SJCRH30 (cell line): ENCODE measurements at places on chromosomes 4 and X. TPM values are rescaled to one million over a fixed set of nuclear protein-coding genes. Genes with fewer than 3 reads are reported as not detected.
A peak's percentile ranks its signal among the peaks of the same experiment; 100 is the strongest.

DNA sequence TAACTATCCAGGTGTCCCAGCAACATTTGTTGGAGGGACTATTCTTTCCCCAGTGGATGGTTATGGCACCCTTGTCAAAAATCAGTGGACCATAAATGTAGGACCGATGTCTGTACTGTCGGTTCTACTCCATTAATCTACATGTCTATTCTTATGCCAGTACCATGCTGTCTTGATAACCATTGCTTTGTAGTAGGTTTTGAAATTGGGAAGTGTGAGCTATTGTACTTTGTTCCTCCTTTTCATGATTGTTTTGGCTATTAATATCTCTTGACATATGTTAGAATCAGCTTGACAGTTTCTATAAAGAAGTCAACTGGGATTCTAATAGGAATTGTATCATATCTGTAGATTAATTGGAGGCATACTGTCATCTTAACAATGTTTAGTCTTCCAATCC is 112.7 kb downstream of the HNRNPD start:
- no peak overlapping the region for H3K4me3 ChIP-seq
- H3K27me3 ChIP-seq, result no peaks in the 10 kb centered on the region
- H3K36me3 ChIP-seq, result no peaks in the 10 kb centered on the region
- DNase-seq, result no peak

DNA sequence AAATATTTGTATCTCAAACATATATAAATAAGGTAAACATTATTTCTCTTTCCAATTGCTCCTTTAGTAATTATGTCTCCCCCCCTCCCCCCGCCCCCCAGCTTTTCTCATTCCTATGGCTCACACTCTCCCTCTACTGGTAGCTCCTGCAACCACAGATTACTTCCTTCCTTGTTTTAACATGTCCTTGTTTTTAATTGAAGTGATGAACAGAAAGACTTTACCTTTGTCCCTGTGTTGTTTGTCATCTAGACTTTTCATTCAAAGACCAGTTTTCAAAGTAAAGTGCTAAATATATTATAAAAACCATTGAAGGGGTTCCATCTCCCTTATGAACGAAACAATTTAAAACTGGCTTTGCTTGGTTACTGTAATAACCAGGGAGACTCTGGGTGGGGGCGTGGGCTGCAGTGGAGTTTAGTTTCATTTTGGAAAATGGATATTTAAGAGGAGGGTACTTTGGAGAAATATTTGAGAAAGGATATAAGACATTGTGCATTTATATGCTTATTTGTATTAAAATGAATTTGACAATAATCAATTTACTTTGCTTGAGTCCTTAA is 352.9 kb downstream of the RAPGEF2 start:
- H3K4me1 ChIP-seq, result no peaks in the 10 kb centered on the region
- no peaks in the 10 kb centered on the region for H3K36me3 ChIP-seq
- H3K27ac ChIP-seq, result no peak overlapping the region
- no peaks in the 10 kb centered on the region for H3K27me3 ChIP-seq
- DNase-seq, result peak; percentile 9

DNA sequence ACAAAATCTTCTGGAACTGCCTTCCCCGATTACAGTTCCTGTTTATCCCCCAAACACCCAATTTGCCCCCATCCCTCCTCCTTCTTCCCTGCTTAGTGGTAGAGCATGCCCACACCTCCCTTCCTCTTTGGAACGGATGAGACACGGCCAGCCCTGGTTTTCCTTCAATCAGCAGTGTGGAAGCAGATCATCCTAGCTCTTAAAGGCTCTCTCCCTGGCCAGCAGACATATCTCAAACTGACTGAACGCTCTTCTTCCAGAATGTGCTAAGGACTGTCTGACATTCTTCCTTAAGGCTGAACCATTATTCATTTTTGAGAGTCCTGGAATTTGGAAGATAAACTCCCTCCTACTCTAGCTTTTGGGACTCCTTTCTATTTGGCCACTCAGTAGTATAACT is 161.1 kb downstream of the TRIML1 start:
- H3K36me3 ChIP-seq, result no peaks in the 10 kb centered on the region
- H3K4me1 ChIP-seq, result no peaks in the 10 kb centered on the region
- H3K27ac ChIP-seq, result no peak overlapping the region
- no peak overlapping the region for H3K4me3 ChIP-seq

The LINC00632 gene
- total RNA-seq, result 1.8 and 3.8 TPM in 2 replicates

The RPS6KA6 gene
- total RNA-seq, result 7.7 and 7.9 TPM in 2 replicates

The PIM2 gene
- total RNA-seq, result 6.8 and 8.0 TPM in 2 replicates

The CPZ gene
- total RNA-seq, result 47.1 and 53.7 TPM in 2 replicates

The PCYT1B gene
- 7.2 TPM in 2 replicates for total RNA-seq

The AFP gene
- total RNA-seq, result 12.7 and 13.3 TPM in 2 replicates

DNA sequence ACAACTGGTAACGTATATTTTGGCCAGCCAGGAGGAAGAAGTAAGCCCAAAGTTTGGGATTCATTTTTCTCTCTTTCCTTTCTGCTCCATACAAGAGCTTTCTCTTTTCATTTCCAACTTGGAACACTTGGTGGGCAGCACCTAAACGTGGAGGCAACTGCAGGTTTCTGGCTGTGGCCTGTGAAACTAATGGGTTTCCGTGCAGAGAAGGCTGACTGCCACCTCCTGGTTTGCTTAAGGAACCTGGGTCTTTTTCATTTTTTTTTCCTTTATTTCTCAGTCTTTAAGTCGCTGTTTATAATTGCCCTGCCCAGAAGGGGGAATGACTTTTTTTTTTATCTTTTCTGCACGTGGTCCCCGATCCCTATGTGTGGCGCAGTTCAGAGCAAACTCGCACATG is 15.4 kb downstream of the ZNF718 start:
- no peaks in the 10 kb centered on the region for H3K4me1 ChIP-seq
- H3K27me3 ChIP-seq, result no peaks in the 10 kb centered on the region
- H3K36me3 ChIP-seq, result peaks cover 79% of the 10 kb centered on the region

GRCh38 chr4:158938220-158939044 is 164.4 kb upstream of the RAPGEF2 start:
- no peak overlapping the region for H3K27ac ChIP-seq
- H3K36me3 ChIP-seq, result no peaks in the 10 kb centered on the region
- DNase-seq, result no peak
- H3K4me3 ChIP-seq, result no peak overlapping the region
- H3K4me1 ChIP-seq, result no peaks in the 10 kb centered on the region

GRCh38 chrX:40278340-40279090 is 180.8 kb upstream of the BCOR start:
- no peaks in the 10 kb centered on the region for H3K36me3 ChIP-seq
- H3K4me1 ChIP-seq, result no peaks in the 10 kb centered on the region; the same call in 1 of the 2 replicates
- H3K27me3 ChIP-seq, result no peaks in the 10 kb centered on the region
- no peak overlapping the region for H3K4me3 ChIP-seq

DNA sequence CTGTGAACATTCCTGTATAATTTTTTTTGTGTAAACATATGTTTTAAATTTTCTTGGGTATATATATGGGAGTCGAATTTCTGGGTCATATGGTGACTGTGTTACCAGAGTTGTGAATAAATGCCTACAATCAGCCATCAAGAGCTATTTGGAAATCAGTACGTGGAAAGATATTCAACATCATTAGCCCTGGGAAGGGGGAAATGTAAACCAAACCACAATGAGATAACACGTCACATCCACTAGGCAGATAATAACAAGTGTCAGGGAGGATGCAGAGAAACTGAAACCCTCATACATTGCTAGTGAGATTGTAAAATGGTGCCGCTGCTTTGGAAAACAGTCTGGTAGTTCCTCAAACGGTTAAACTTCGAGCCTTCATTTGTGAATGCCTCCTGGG is 43.9 kb downstream of the LUZP4 start:
- H3K27ac ChIP-seq, result no peak overlapping the region
- H3K4me1 ChIP-seq, result peaks cover 10% of the 10 kb centered on the region
- H3K36me3 ChIP-seq, result no peaks in the 10 kb centered on the region
- no peaks in the 10 kb centered on the region for H3K27me3 ChIP-seq

DNA sequence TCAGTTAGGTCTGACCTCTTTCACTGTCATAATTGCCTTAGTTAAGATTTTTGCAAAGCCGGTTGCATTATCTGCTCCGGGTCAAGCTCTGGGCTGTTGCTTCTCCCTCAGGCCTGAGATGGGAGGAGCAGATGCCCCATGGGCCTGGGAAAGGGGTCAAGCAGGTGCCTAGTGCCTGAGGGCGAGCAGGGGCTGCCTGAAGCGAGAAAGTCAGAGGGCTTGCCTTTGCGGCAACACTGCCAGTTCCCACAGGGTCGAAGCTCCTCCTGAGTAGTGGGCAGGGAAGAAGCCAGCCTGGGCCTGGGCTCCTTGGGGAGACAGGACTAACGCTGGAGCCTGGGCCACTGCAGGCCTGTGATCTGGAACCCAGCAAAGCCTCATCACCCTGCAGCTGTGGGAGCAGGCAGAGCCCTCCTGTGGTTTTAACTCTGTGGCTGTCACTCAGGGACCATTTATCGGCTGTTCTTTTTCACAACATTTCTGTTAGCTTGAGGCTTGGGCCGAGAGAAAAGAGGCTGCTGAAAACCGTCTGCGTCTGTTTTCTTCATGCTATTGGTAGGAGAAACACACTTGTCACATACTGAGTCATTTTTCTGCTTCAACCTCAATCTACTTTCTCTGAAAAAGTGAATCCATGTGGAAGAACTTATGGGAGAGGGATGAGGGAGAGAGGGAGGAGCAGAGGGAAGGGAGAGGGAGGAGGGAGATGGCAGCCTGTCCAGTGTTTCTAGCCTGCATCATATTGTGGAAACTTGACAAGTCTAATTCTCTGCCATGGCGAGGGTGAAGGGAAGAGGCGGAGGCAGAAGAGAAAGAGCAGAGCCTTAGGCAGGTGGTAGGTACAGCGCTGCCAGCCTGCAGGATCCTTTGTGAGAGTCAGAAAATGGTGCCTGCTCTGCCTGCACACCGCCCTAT is 68.4 kb downstream of the RHOH start:
- peaks cover 6% of the 10 kb centered on the region; the same call in 1 of the 2 replicates for H3K4me1 ChIP-seq
- peak overlapping the region; percentile 57 for H3K27ac ChIP-seq
- H3K36me3 ChIP-seq, result no peaks in the 10 kb centered on the region
- H3K27me3 ChIP-seq, result no peaks in the 10 kb centered on the region
- DNase-seq, result peak; percentile 91

The SMIM31 gene
- total RNA-seq, result not detected in 2 replicates

DNA sequence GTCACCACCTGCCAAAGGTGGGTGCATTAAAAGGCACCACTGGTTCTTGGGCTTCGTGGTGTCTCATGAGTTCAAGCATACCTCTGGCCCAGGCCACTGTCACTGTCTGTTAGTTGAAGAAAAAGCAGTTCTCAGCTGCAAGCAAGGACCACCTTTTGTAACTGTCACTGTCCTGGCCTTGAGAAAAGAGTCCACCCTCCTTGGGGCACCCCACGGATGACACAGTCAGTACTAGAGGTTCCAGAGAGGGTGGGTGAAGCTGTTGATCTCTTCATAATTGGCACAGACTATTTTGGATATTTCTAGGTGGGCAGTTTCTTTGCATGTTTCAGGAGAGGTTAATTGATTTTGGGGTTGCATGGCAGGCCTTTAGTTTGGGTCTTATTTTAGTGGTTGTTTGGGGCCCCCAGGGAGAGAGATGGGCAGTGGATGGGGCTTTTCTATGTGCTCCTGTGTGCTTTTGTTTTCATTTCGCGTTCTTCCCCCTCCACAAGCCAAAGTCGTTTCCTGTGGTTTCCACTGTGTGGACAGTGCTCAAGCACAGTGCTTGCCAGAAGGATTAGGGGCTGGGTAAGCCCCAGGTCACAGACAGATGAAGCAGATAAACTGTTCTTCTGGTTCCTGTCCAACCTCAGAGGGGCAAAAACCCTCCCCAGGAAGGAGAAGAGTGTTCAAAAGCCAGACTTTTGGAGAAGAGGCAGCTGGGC is 156.2 kb upstream of the PPP1R2C start:
- H3K27ac ChIP-seq, result no peak overlapping the region
- peaks cover 3% of the 10 kb centered on the region; the same call in 1 of the 2 replicates for H3K4me1 ChIP-seq
- peak; percentile 55 for DNase-seq
- no peaks in the 10 kb centered on the region for H3K36me3 ChIP-seq
- no peak overlapping the region for H3K4me3 ChIP-seq

The CWH43 gene
- total RNA-seq, result not detected in 2 replicates

The SFRP2 gene
- not detected in 2 replicates for total RNA-seq

DNA sequence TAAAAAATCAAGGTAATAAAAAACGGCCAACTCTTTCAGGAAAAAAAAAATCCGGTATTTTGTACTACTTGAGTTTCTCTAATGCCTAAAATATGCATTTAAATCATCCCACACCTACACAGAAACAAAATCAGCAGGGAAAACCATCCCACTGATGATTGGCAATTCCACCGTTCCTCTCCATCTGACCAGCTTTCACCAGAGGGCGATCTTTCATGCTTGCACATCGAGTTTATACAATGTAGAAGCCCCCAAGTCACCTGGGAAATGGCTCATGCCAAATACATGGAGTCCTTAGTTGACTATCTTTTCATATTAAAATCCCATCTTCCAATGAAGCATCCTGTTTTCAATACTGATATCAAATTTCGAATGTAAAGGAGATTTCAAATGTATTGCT is 69.2 kb downstream of the PTCHD1 start:
- DNase-seq, result peak; percentile 7
- no peaks in the 10 kb centered on the region for H3K36me3 ChIP-seq
- no peak overlapping the region for H3K4me3 ChIP-seq

GRCh38 chrX:13829983-13830382 is 13.1 kb upstream of the GPM6B start:
- H3K27me3 ChIP-seq, result no peaks in the 10 kb centered on the region
- no peaks in the 10 kb centered on the region for H3K4me1 ChIP-seq
- H3K27ac ChIP-seq, result no peak overlapping the region
- H3K36me3 ChIP-seq, result no peaks in the 10 kb centered on the region
